ENCODE measurements at places on chromosomes 4 and X. TPM values are rescaled to one million over a fixed set of nuclear protein-coding genes. Genes with fewer than 3 reads are reported as not detected.

- no peaks in the 10 kb centered on the region for H3K36me3 ChIP-seq
- no peaks in the 10 kb centered on the region for H3K27me3 ChIP-seq
- no peak overlapping the region for H3K4me3 ChIP-seq
- H3K27ac ChIP-seq = no peak overlapping the region
- no peaks in the 10 kb centered on the region for H3K4me1 ChIP-seq
- no peak for DNase-seq
Observed at GRCh38 chrX:74377282-74377681, 44.0 kb upstream of the SLC16A2 start.

DNA sequence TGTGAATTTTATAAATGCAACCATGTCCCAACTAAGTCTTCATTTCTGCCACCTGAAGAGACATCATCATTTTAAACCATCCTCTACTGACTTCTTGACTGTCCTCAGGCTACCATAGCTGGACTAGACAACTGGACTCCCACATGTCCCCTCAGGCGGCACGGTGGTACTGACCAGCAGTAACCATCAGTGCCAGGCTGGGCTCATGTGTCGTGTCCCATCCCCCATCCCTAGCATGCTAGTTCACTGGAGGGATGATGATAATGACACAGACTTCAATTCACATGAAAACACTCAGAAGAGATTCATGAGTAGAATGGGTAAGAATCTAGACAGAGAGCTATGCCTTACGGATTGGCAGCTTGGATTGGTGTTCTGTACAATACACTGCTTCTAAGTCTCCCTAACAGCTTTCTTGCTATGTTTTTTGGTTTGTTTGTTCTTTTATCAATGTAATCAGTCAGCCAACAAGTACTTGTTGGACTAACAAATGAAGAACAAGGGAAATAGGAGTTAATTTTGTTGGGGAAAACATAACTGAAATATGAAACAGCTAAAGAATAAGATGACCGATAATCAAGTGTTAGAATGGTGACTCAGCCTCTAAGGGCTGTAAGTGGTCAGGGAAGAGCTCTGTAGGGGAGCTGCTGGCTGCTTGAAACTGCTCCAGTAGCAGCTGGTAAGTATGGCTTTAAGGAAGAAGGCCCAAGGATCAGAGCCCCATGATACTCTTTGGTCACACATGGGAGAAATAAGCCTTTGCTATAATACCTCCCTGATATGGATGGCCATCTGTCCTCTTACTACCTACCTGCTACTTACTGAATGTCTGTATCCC lies 10.3 kb downstream of the ZDHHC9 start:
- no peak for DNase-seq
- H3K27me3 ChIP-seq = no peaks in the 10 kb centered on the region
- H3K4me1 ChIP-seq = no peaks in the 10 kb centered on the region
- H3K36me3 ChIP-seq = no peaks in the 10 kb centered on the region
- H3K27ac ChIP-seq = no peak overlapping the region

- H3K27me3 ChIP-seq = no peaks in the 10 kb centered on the region
- H3K4me1 ChIP-seq = no peaks in the 10 kb centered on the region
- H3K4me3 ChIP-seq = no peak overlapping the region
- no peak overlapping the region for H3K27ac ChIP-seq
- no peaks in the 10 kb centered on the region for H3K36me3 ChIP-seq
Observed at GRCh38 chr4:154399259-154399974, 92.2 kb downstream of the DCHS2 start.

DNA sequence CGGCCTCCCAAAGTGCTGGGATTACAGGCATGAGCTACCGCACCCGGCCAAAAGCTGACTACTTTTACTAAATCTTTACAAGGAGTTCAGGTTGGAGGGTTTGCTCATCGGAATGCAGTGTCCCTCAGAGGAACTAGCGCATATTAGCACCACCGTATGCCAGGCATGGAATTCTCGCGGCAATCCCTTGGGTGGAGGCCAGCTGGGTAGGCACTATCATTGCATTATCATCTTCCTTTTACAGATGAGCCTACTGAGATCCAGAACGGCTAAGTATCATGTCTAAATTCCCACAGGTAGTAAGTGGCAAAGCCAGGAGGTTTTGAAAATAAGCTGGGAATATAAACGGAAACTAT lies 6.1 kb upstream of the CXorf66 start:
- H3K36me3 ChIP-seq = no peaks in the 10 kb centered on the region
- no peak for DNase-seq
- H3K4me1 ChIP-seq = no peaks in the 10 kb centered on the region
- H3K4me3 ChIP-seq = no peak overlapping the region
- H3K27ac ChIP-seq = no peak overlapping the region

GRCh38 chr4:167787231-167787630 lies 305.1 kb upstream of the ANXA10 start:
- no peaks in the 10 kb centered on the region for H3K27me3 ChIP-seq
- H3K36me3 ChIP-seq = no peaks in the 10 kb centered on the region
- H3K4me3 ChIP-seq = no peak overlapping the region

DNA sequence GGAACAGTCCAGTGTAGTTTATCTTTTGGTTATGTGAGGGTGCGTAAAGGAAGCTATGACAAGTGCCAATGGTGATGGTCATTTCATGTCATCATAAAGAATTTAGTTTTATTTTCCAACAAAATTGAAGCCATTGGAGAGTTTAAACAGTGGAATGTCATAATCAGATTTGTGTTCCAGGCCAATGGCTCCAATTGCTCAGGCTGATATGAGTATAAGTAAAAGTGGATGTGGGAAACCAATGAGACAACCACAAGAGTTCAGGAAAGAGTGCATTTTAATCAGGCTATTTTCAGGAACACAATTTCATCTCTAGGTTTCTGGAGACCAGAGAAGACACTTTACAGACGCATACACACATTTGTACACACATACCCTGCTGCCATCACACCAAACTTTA lies 20.7 kb downstream of the SPANXC start:
- H3K27ac ChIP-seq = no peak overlapping the region
- H3K4me3 ChIP-seq = no peak overlapping the region
- H3K36me3 ChIP-seq = no peaks in the 10 kb centered on the region
- DNase-seq = no peak
- H3K27me3 ChIP-seq = no peaks in the 10 kb centered on the region

GRCh38 chrX:106976416-106976815 lies 23.6 kb downstream of the MORC4 start:
- H3K27ac ChIP-seq = no peak overlapping the region
- H3K4me3 ChIP-seq = no peak overlapping the region
- no peak for DNase-seq
- H3K27me3 ChIP-seq = no peaks in the 10 kb centered on the region

GRCh38 chr4:24928708-24929107 lies 15.9 kb upstream of the CCDC149 start:
- H3K36me3 ChIP-seq = no peaks in the 10 kb centered on the region
- no peak overlapping the region for H3K4me3 ChIP-seq
- H3K27ac ChIP-seq = no peak overlapping the region
- DNase-seq = no peak

DNA sequence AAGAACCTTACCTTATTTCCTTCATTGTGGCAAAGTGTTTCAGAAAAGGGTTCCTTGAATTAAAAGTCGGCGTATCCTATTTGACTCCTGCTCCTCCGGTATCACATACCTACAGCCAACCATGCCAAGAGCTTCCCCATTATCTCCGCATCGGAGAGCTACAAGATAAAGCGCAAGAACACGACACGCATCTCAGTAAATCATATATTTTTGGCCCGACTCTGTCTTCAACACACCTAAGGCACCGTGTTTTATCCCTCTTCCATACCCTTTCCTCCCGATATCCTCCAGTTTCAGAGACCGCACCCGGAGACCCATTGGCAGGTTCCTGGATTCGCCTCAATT lies 497 bp upstream of the THAP9 start:
- H3K27me3 ChIP-seq = no peaks in the 10 kb centered on the region
- H3K36me3 ChIP-seq = no peaks in the 10 kb centered on the region
- H3K4me1 ChIP-seq = peaks cover 13% of the 10 kb centered on the region
- DNase-seq = no peak
- H3K4me3 ChIP-seq = peak overlapping the region; percentile 69

GRCh38 chrX:125003746-125004446 lies 315.8 kb upstream of the TEX13C start:
- H3K27me3 ChIP-seq = no peaks in the 10 kb centered on the region
- H3K4me1 ChIP-seq = no peaks in the 10 kb centered on the region
- no peaks in the 10 kb centered on the region for H3K36me3 ChIP-seq
- DNase-seq = no peak

- no peak for DNase-seq
- H3K4me1 ChIP-seq = no peaks in the 10 kb centered on the region
- no peaks in the 10 kb centered on the region for H3K27me3 ChIP-seq
- H3K36me3 ChIP-seq = no peaks in the 10 kb centered on the region
Observed at GRCh38 chr4:74516303-74516702, 71.4 kb downstream of the AREG start.

DNA sequence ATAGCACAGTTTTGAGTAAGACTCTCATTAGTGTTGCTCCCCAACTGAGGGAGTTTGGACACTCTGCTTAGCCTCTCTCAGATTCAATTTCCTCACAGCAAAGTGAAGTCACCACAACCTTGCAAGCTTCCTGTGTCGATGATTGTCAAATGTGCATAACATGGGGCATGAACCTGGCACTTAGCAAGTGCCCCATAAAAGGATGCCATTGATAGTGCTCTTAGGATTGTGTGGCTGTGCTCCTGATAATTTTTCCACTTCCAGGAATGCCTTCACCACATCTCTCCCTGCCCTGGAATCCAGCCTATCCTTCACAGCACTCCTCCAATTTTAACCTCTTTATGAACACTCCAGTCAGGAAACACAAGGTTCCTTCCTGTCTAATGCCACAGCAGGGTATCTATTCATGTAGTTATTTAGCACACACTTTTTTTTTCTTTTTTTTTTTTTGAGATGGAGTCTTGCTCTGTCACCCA lies 309.4 kb downstream of the PPP3CA start:
- no peak overlapping the region for H3K4me3 ChIP-seq
- H3K27me3 ChIP-seq = no peaks in the 10 kb centered on the region
- no peaks in the 10 kb centered on the region for H3K36me3 ChIP-seq
- DNase-seq = no peak
- no peak overlapping the region for H3K27ac ChIP-seq

DNA sequence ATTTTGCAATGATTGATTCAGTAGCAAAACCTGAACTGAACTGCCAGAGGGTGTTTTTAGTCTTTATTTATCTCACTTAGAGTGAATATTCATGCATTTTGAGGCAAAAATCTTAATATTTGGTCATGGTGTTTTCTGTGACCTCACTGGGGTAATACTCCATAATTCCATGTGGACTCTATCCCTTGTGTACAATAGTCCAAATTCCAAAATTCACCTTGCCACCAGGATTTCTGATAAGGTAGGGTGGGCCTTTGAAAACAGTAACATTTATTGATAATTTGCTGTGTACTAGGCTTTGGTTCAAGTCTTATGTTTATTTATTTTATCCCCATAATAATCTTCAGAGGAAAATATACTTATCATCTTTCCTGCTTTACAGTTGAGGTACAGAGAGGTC lies 68.4 kb upstream of the PDE5A start:
- DNase-seq = no peak
- no peaks in the 10 kb centered on the region for H3K36me3 ChIP-seq
- no peaks in the 10 kb centered on the region for H3K4me1 ChIP-seq
- no peak overlapping the region for H3K27ac ChIP-seq
- H3K4me3 ChIP-seq = no peak overlapping the region

DNA sequence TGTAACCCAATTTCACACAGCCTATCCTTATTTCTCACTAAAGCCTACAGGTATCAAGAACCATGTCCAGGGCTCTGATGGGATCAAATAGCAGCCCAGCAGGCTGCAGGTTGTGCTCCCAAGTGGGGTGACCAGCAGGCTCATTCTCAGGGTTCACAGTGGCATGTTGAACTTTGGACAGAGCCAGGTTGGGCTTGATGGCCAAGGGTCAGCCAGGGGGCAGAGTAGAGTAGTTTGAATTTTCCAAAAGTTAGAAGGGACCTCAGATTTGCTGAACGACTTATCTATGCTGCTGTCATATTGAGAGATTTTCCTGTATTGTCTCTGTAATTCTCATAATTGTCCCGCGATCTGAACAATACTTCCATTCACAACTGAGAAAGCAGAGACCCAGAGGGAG lies 310.8 kb upstream of the BOD1L1 start:
- no peaks in the 10 kb centered on the region for H3K27me3 ChIP-seq
- no peak for DNase-seq
- no peak overlapping the region for H3K27ac ChIP-seq
- H3K4me3 ChIP-seq = no peak overlapping the region
- no peaks in the 10 kb centered on the region for H3K4me1 ChIP-seq

DNA sequence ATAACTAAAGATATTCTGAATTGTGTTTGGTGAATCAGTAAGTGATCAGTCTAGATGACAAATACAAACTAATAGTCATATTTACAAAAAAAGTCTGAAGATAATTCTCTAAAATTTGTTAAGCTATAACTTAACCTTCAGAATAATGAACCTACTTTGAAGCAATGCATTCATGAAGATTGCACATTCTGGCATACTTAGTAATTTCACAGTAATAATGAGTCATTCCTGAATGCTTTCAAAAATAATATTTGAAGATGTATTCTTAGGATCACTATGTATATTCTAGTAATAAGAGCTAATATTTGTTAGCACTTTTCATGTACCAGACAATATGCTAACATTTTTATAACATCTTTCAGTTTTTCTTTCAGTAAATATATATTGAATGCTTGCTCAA lies 756.7 kb upstream of the SLIT2 start:
- no peak overlapping the region for H3K4me3 ChIP-seq
- no peaks in the 10 kb centered on the region for H3K27me3 ChIP-seq
- DNase-seq = no peak

- H3K4me1 ChIP-seq = no peaks in the 10 kb centered on the region
- H3K4me3 ChIP-seq = no peak overlapping the region
- H3K36me3 ChIP-seq = no peaks in the 10 kb centered on the region
- H3K27me3 ChIP-seq = no peaks in the 10 kb centered on the region
- DNase-seq = no peak
- H3K27ac ChIP-seq = no peak overlapping the region
Observed at GRCh38 chr4:153623491-153623890, 60.6 kb upstream of the TLR2 start.

- H3K27me3 ChIP-seq = no peaks in the 10 kb centered on the region
- H3K27ac ChIP-seq = no peak overlapping the region
- H3K4me3 ChIP-seq = no peak overlapping the region
- no peak for DNase-seq
Observed at GRCh38 chr4:113769744-113770143, 8.2 kb upstream of the CAMK2D start.

Gene DUSP9
- 12.0 TPM for total RNA-seq

Gene NEIL3
- 8.0 TPM for total RNA-seq

Gene ERCC6L
- 9.7 TPM for total RNA-seq

Gene NIPAL1
- 18.1 TPM for total RNA-seq

All from Caco-2 (cell line).